ENCODE measurements at places on chromosomes 3 and 15.

DNA sequence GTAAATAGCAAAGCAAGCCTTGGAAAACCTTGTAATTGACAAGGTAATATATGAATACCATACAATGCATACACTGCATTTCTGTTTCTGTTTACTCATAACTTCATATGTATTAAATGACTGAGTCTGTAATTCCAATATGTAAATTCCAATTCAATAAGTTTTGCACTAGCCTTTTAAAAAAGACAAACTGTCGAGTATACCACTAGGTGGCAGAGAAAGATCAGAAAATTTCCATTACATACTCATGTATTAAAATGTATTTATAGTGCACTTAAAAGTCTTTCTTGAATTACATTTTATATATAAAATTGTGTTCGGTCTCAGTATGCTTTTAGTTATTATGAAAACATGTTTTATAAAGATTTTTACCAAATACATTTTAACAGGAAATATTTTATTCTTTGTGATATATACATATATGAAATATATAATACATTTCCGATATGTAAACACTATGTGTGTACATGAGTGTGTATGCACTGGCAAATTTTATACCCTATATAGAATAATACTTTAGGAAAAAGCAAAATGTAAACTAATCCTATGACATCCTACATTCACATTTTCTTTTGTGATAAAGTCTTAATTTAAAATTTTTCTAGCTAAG is 216.8 kb downstream of the VGLL3 start:
- no peak for DNase-seq

GRCh38 chr15:45495588-45495987 is 27.0 kb downstream of the SLC30A4 start:
- no peak for DNase-seq

DNA sequence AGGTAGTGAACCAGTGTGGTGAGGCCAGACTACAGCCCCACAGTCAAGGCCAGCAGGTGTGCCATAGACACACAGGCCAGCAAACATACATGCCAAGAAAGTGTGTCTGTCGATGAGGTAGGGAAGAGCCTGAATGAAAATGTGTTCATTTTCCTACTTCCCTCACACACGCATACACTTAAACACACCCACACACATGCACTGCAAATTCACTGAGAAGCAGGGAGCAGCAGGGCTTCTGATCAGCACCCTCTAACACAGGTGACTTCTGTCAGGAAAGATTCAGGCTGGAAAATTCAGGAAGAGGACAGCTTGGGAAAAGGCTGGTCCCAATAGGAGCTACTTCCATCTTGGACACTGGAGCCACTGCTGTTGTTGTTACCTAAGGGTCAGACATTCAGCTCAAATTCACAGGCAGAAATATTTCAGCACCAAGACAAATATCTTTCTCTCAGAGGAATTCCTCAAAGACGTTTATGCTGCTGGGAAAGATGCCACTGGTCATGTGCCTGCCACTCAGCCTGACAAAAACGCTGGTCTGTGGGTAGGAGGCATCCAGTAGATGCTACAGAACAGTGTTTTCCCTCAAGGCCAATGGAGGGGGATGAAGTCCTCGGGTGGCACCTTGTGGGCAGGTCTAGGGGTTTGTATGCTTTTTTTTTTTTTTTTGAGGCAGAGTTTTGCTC is 40.9 kb upstream of the LARS2 start:
- DNase-seq: no peak

GRCh38 chr15:93209690-93210445 is 120.9 kb upstream of the RGMA start:
- no peak for DNase-seq

DNA sequence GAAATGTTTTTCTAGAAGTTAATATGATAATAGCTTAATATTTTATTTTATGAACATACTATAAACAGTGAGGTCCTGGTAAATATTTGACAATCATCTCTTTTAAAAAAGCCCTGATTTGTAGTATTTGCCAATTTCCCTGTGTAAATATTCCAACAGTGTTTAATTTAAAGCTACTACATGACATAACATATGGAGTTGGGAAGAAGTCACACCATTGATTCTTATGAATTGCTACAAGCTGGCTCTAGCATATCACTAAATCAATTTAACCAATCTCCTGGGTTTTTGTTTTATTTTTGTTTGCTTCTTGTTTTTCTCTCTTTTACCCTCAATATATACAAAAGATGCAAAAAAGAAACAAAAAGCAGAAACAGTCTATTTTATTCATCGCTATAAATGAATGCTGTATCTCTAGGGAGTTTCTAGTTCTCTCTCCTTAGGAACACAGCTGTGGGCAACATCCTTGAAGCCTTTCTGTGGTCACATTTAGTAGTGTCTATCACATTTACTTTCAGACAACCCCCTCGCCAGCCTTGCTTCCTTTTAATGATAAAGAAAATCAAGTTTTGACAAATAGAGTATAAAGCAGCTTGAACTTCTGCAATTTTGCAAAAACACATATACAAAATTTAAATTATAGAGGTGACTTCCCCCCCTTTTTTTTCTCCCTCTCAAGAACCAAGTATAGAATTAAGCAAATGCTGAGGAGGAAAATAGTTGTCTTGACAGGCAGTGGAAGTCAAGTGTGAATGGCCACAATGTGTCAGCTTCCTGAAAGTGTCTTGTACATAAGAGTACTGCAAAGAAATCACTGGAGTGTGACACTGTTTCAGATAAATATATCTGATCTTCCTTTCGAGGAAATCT is 21.4 kb downstream of the CCR1 start:
- DNase-seq: no peak

DNA sequence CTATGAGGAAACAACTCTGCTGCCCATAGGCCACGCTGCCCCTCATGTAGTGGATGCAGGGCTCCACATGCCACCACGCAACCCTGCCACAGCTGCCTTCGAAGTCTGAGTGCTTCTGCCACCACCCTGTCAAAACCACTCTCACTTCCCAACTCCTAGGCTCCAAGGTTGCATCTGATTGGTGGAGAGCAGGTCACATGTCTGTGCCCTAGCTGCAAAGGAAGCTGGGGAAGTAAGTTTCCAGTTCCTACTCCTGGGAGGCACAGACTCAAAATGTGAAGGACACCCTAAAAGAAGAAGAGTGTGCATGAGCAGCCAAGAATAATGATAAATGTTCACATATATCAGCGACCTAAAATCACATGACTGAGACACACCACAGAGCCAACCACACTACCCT is 31.9 kb upstream of the TICRR start:
- no peak for DNase-seq

- no peak for DNase-seq
These were observed 929.5 kb upstream of the ALCAM start for GRCh38 chr3:104437131-104437750.

DNA sequence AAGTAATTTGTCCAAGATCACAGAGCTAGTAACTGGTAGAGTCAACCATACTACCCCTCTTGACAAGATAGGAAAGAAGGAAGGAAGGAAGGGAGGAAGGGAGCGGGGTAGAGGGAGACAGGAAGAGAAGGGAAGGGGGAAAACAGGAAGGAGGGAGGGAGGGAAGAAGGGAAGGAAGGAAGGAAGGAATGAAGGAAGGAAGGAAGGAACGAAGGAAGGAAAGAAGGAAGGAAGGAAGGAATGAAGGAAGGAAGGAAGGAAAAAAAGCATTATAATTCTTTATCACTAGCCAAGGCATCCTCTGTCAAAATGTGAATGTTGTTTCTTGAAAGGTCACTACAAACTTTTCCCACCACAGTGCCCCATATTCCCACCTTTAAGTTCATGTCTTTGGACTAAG is 223.6 kb downstream of the SHQ1 start:
- no peak for DNase-seq

DNA sequence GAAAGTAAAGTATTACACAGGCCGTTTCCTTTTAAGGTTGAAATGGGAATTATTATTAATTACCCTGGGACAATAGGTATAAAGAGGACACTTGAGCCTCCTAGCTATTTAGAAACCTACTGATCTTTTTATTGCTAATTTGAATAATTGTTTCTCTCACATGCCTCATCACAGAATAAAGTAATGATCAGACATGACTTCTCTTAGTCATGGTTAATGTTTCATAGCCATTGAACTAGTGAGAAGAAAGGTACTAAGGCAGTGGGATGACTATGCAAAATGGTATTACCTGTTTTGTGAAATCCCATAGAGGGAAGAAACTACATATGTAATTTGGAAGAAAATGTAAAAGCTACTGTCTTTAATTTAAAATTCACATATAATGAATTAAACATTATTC is 85.6 kb downstream of the EPHA6 start:
- DNase-seq: no peak

DNA sequence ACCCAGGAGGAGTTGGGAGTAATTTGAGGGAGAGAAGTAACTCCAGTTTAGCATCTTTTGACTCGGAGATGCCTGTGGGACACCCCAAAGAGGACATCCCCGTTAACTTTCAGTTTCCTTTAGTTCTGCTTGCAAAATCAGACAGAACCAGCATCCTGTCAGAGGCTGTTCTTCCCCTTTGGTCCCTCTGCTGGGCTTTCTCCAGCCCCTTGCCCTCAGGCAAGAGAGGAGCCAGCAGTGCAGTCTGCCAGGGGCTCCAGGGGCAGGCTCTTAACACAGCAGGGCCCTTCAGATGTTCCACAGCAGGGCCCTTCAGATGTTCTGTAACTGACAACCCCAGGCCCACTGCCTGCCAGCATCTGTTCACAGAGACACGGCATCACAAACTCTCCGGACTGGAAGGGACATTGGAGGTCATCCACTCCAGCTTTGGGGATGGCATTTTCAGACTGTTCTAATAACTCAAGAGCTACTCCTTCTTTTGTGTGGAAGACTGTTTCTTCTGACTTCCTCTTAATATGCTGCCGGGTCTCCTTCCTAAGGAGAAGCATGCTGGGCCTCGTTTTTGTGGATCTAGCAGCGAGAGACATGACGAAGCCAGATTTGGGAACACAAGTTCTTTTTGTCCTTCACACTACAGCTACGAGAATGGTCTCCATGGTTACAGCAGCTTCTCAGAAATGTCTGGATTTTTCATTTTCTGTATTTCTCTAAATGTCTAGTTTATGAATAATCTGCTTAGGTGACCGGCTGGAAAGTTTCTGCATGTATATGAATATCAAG is 51.9 kb downstream of the KY start:
- DNase-seq: no peak

DNA sequence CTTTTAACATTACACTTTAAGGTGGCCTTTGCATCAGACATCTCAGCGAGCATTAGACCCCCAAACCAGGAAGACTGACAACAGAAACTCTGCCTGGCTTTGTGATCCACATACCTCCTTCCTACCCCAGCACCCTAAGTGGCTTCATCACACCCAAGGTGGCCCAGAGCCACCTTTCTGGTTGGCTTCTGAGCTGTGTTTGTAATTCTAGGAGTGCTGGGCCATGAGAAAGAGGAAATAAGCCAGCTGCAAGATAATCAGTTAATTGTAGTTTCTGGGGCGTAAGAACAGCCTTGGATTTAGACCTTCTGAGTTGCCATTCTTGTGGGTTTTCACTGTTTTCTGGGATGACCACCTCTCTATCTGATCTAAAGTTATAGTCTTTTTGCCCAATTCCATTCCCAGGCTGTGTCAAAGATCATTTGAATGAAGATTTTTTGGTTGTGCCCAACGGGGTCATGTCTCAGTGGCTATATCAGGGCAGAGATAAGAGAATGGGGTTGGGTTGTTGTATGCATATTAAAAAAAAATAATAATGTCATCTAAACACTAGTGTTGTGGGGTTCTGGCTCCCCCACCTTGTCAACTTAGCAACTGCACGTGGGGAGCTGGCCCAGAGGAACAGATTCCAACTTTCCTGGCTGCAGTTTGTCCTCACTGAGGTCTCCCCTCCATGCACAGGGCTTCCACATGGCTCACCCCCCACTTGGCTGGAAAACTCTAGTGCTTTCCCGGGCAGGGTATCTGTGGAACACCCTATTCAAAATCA is 234.8 kb upstream of the WNT5A start:
- DNase-seq: no peak

GRCh38 chr3:119357190-119357589 is 63.0 kb downstream of the ARHGAP31 start:
- DNase-seq: no peak

DNA sequence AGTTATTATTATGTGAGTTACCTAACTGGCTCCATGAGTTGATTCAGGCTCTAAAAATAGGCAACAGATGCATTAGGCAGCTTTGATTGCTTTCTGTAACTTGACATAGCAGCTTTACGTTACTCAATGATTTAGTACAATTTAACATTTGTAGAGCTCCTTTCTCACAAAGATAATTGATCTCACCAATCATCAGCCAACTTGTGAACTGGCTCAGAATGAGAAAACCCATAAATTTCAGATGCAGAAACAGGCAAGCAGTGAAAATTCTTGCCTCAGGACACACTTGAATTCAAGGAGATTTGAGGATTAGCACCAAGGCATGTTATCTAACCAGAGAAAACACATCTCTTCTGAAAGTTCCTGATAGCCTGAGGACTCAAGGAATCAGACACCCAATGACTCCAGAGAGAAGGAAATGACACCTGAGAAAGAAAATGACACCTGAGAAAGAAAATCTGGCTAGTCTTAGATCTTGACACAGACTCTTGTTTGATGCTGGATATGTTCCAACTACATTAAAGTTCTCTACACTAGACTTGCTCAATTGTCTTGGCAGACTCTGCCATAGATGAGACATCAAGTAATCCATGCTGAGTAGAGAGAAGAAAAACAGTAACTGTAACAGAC is 315.1 kb upstream of the CBLB start:
- DNase-seq: no peak

DNA sequence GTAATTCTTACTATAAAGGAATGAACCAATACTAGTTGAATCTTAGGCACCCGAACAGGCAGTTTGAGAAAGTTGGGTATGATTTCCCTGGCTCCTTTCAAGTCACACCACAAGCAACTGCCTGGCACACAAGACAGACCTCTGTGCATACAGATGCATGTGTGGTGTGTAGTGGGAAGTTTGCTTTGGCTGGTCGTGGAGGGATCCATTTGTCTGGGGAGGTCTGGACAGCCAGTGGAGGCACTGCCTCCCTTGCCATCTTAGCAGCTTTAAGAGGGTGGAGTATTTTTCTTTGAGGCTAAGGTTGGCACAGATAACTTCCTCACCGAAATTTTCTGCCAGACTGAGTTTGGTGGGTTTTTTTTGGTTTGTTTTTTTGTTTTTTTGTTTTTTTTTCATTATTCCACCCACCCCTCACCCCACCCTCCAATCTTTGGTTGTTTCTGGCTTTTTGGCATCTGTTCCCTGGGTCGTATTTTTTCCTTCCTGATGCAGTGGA is 97.1 kb downstream of the TMEM212 start:
- DNase-seq: no peak

GRCh38 chr3:45145223-45145622 is 955 bp downstream of the CDCP1 start:
- DNase-seq: no peak

DNA sequence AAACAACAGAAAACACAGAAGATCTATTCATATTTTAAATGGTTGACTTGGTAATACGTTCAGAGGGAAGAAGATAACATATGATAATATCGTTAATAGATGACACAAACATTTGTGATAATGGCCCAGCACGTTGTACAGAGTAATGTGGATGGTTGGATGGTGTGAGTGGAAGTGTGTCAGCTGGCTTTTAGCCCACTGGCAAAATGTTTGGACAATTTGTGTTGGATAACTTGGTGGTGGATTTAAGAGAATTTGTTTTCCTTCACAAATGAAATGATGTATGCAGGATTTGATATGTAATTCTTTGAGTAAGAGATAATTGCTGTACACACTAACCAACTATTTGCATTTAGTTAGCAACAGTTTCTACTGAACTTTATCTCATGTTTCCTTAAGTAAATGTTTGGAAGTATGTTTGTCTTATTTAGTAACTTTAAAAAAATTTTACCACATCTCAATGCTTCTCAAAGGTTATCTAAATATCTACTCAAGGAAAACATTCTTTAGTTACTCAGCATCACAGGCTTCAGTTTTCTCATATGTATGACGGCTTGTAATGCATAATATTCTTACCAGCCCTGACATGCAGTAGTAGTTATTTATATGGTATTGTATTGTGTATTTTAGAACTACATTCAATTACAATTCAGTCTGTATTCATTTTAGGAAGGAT is 328.5 kb upstream of the GOLIM4 start:
- DNase-seq: no peak
